Osteocyte (in vitro differentiated cells): ENCODE measurements at places on chromosomes 1 and 21.

DNA sequence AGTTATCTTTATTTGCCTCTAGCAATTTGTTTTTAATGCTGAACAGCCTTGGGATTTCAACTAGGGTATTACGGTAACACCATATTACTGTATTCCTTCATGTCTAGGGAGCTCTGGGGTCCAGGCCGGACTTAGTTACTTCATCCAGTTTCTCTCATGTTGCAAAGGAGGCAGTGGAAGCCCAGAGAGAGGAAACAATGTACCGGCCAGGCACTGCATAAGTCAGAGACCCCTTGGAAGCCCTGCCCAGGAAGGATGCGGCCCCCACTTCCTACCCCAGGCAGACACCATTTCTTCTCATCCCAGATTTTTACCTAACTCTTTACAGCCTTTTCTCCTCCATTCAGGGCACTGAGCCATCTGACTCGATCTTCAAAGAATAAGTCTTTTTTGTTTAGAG lies 32.5 kb downstream of the TRABD2B start:
- DNase-seq: no peak

- no peak for DNase-seq
These were observed 4.1 kb downstream of the ADPRS start for GRCh38 chr1:36092798-36093185.

DNA sequence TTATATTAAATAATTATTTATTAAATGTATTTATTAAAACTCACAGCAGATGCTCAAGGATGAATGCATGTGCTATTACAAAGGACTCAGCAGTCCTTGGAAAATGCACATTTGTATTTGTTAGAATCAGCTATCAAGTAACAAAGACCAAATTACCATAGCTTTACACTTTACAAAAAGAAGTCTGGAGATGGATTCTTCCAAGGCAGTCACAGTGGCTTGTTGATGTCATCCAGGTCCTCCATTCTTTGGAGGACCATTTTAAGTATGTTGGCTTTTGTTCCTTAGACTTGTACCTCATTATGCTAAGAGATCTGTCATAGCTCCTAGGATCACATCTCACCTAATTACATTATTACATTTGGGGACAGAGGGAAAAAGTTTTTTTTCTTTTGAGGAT lies 63.4 kb downstream of the NTMT2 start:
- DNase-seq: no peak

DNA sequence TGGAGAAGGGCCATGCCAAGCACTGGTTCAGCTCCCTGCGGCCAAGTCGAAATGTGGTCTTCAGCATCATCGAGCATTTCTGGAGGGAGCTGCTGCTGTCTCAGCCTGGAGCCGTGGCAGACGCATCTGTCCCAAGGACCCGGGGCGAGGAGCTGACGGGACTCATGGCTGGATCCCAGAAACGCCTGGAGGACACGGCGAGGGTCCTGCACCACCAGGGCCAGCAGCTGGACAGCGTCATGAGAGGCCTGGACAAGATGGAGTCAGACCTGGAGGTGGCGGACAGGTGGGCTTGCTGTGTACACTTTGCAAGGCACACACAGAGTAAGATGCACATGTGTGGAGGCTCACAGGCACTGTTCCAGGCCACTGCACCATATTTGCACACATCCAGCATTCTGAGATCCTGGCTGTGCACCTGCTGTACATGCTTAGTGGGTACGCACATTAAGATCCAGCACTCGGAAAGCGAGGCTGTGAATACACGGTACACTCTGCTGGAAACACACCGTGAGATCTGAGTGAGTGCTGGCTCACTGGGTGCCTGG lies 12.8 kb downstream of the SNAP47 start:
- DNase-seq: no peak

GRCh38 chr1:60488847-60489246 lies 415.3 kb upstream of the C1orf87 start:
- no peak for DNase-seq

DNA sequence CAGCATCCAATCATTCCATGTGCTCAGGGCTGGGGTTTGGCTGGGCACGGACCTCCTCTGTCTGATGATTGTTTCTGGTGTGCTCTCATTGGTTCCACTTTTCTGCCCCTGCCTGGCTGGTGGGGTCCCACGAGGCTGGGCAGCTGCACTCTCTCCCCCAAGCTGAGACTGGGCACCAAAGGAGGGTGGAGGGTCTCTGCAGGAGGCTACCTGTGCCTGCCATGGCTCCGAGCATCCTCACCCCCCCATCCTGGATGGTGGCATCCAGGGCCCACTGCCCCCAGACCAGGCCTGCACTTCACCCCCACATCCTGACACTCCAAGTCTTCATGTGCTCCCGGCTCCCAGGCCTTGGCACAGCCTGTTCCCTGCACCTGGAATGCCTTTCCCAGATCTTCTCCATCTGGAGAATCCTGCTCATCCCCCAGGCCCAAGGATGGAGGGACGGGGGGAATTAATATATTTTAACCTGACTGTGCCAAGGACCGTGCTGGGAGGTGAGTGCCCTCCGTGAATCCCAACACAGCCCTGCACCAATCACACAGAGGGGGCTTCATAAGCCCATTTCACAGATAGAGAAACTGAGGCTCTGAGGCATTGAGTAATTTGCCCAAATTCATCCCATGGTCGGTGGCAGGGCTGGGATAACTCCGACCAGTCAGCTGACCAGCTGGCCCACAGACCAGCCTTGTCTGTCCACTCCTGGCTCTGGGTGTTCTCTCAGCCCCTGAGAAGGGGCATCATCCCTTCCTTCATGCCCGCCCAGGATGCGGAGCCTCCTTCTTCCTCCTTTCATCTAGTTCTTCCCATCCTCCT lies 403.4 kb downstream of the MATN1 start:
- peak; percentile 80 for DNase-seq

GRCh38 chr1:160133990-160134770 lies 17.2 kb upstream of the ATP1A4 start:
- DNase-seq: no peak

DNA sequence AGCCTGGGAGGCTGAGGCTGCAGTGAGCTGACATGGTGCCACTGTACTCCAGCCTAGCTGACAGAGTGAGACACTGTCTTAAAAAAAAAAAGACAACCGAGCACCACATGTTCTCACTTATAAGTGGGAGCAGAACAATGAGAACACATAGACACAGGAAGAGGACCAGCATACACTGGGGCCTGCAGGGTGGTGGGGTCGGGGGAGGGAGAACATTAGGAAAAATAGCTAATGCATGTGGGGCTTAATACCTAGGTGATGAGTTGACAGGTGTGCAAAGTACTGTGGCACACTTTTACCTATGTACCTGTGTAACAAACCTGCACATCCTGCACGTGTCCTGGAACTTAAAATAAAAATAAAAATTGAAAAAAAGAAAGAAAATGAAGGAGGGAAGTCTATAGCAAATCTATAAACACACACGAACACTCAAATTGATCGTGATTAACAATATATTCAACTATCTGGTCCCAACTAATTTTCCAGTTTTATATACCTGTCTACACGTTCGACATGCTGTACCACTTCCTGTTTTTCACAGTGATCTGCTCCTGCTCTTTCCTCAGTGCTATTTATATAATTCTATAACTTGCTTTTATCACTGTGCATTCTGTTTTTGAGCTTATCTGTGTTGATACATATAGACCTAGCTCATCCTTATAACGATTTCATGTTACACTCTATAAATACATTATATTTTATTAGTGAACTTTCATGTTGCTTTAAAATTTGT lies 27.2 kb downstream of the AK5 start:
- DNase-seq: no peak

DNA sequence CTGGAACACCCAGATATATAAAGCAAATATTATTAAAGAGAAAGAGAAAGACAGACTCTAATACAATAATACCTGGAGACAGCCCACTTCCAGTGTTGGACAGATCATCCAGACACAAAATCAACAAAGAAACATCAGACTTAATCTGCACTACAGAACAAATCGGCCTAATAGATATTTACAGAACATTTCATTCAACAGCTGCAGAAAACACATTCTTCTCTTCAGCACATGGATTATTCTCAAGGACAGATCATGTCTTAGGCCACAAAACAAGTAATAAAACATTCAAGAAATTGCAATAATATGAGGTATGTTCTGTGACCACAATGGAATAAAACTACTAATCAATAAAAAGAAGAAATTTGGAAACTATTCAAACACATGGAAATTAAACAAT lies 398.3 kb upstream of the DUSP10 start:
- DNase-seq: no peak

GRCh38 chr1:186481303-186481888 lies 20.5 kb upstream of the PDC start:
- DNase-seq: no peak

DNA sequence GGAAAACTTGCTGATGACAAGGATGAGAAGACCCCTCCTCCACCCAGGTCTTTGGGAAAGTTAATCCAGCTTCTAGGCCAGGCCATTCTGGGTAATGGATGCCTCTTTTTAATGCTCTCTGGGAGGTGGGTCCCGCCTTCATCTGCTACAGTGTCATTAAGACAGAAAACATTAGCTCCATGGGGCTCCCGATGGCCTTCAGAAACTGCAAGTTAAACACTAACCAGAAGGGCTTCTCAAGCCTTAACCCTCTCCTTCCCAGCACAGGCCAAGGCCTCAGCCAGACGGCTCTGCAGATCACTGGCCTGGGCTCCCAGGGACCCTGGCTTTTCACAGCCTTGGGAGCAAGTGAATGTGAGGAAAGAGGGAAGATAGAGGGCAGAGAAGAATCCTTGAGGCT lies 364.9 kb downstream of the MATN1 start:
- no peak for DNase-seq

DNA sequence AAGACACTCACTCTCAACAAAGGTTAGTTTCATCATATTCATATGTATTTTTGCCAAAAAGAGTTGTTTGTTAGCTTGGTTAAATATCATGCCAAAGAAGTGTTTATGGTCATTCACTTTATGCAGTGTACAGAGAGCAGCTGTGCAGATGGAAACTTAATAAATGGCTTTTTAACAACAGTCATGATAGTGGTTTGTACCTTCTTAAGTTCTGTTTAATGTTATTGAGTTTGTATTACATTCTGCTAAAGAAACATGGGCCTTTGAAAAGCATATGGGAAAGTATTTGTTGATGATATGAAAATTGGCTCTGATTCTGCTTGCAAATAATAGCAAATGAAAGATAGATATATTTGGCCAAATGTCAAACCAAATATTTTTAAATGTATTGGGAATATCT lies 607.3 kb downstream of the NCAM2 start:
- no peak for DNase-seq

GRCh38 chr1:57860325-57860724 lies 436.5 kb upstream of the DAB1 start:
- no peak for DNase-seq

- DNase-seq: no peak
These were observed 14.4 kb downstream of the ILDR2 start for GRCh38 chr1:166960858-166961474.

- DNase-seq: no peak
These were observed 18.3 kb downstream of the INTS3 start for GRCh38 chr1:153746174-153746573.

GRCh38 chr1:185593271-185593670 lies 140.9 kb upstream of the HMCN1 start:
- DNase-seq: no peak

GRCh38 chr1:95685081-95685480 lies 451.1 kb downstream of the RWDD3 start:
- no peak for DNase-seq

- DNase-seq: peak; percentile 89
These were observed 73.3 kb downstream of the HSF2BP start for GRCh38 chr21:43585924-43586413.

DNA sequence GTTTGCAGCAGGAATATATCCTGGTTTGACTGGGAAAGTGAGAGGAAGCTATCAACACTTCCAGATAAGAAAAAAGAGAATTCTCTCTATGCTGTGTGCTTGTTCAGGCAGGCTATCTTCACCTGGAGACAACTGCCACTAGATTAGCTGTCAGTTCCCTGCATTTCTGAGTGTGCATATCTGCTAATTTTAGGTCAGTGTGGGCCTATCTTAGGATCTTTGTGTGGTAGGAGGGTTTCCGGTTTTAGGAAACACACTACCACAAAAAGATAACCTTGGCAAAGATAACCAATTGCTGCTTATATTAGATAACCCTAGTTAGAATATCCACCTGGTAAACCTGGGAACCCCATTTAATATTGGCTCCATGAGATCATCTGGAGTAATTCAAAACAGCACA lies 22.5 kb upstream of the GBP5 start:
- DNase-seq: no peak

GRCh38 chr1:65020774-65021173 lies 54.4 kb upstream of the JAK1 start:
- DNase-seq: no peak

GRCh38 chr1:167555971-167556714 lies 2.6 kb upstream of the CREG1 start:
- no peak for DNase-seq

DNA sequence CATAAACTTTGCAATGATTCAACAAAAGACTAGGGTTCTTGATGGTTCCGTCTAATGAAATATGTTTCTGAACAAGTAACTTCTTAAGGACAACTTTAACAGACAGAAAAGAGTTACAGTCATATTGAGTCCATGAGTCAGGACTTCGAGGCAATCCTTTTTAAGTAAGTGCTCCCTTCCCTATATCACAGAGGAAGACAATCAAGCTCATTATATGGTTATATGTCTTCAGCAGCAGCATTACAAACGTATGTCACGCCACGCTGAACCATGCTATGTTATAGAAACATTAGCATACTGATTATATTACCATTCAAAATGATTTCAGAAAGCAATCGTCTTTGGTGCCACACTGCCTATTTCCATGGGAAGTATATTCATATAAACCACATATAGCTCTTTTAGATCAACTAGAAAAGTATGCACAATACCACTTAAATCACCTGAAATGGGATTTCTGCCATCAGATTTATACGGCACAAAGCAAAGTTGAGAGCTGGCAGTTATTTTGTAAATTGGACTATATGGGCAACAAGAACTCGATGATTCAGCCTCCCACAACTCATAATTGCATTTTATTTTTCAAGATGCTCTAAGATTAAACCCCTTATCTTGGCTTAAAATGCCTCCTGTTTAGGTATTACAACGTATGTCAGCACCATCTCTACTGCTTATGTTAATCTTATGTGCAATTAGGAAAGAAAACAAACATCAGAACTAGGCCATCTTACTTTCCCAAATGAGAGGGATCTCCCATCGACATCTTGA lies 111.3 kb upstream of the SAMSN1 start:
- DNase-seq: no peak

DNA sequence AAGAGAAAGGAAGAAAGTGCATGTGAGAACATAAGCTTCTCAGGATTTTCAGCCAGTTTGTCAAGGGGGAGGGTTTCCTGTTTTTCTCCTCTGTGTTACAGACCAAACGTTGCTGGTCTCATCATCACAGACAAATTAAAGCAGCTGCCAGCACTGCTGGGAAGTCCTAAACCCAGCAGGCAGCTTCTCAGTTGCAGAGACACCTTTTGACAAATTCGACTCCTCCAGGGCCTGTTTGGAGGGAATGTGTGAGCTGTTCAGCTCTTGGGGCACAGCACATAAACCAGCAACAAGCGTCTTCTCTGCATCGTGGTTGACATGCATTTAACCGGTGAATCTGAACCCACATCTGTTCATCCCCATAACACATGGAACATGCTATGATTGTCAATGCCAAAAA lies 454.6 kb upstream of the RUNX1 start:
- no peak for DNase-seq

- DNase-seq: no peak
These were observed 16.6 kb upstream of the LRRC3 start for GRCh38 chr21:44438531-44439210.

GRCh38 chr1:184425449-184426277 lies 38.8 kb downstream of the C1orf21 start:
- DNase-seq: no peak
